Activated naive CD4-positive, alpha-beta T cell treated with anti-CD3 and anti-CD28 coated beads, Interleukin-2, amount 10 ng/mL, durations not matched to agents 5 hours and 36 hours (primary cell): ENCODE measurements at places on chromosomes 7 and 10. TPM values are rescaled to one million over a fixed set of nuclear protein-coding genes. Genes with fewer than 3 reads are reported as not detected.

The CDCA7L gene
- total RNA-seq, result 64.8 TPM

The CALCR gene
- total RNA-seq, result not detected

The RSPH10B gene
- not detected for total RNA-seq

The SUN3 gene
- total RNA-seq, result not detected

The VIPR2 gene
- 0.24 TPM for total RNA-seq
